NCI-H2171 (cell line): ENCODE measurements at places on chromosomes 3 and 15.

DNA sequence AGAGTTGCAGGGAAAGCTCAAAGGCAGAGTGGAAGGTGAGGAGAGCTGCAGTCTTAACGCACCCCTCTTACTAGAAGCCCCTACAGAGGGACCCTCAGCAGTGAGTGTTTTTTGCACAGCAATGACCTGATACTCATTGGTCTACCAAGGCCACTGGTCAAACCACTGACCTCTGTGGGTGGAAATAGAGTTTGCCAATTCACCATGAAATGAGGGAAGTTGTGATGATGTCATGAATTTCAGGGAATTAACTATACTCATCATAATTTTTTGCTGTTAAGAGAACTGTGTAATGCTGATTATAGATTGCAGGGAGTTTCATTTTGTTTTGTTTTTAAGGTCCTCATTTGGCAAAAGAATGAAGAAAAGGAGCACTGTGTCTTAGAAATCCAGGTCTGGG is 101.7 kb upstream of the SMAD3 start:
- no peak for DNase-seq

- no peak for DNase-seq
These were observed 22.7 kb downstream of the XXYLT1 start for GRCh38 chr3:195248281-195248680.

GRCh38 chr3:127173516-127174166 is 19.3 kb upstream of the PRR23E start:
- no peak for DNase-seq

DNA sequence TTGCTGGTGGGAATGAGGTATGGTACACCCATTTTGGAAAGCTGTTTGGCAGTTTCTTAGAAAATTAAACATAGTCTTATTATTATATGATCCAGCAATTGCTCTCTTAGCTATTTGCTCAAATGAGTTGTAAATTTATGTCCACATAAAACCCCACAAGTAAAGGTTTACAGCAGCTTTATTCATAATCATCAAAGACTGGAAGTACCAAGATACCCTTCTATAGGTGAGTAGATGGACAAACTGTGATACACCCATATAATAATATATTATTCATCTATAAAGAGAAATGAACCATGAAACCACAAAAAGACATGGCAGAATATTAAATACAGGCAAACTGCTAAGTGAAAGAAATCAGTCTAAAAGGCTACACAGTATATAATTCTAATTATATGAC is 344.7 kb upstream of the CDIN1 start:
- DNase-seq, result no peak

DNA sequence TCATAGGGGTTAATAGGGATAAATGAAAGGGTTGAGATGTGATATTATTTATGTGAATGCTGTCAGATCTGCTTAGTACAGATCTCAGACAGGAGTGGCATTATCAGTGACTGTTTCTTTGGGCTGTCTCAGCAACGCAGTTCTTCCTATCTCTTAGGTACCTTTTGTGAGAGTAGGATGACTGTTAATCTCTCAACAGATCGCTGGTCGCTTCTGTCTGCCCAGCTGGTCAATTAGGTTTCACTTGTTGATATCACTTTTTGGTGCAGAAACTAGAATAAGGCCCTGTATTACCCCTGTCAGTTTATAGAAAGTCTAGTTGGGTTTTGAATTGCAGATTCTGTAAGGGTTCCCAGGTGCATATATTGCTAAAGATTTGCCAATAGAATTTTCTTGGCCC is 16.5 kb downstream of the DIS3L start:
- DNase-seq, result no peak

DNA sequence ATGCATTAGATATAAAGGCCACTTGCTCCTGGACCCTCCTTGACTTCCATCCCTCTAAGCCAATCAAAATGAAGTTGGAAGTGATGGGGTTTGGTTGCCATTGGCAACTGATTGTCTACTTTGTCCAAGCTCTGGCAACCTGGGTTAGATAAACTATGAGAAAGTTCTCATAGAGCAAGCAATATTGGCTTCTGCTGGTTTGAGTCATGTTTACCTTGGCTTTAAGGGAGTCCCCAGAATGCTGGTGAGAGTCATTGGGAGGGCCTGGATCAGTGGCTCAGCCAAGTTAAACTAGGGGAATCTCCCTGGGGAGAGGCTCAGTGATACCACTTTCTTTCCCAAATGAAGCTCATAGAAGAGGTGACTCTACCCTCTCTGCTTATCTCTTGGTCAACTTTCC is 176.3 kb upstream of the ROPN1 start:
- no peak for DNase-seq

DNA sequence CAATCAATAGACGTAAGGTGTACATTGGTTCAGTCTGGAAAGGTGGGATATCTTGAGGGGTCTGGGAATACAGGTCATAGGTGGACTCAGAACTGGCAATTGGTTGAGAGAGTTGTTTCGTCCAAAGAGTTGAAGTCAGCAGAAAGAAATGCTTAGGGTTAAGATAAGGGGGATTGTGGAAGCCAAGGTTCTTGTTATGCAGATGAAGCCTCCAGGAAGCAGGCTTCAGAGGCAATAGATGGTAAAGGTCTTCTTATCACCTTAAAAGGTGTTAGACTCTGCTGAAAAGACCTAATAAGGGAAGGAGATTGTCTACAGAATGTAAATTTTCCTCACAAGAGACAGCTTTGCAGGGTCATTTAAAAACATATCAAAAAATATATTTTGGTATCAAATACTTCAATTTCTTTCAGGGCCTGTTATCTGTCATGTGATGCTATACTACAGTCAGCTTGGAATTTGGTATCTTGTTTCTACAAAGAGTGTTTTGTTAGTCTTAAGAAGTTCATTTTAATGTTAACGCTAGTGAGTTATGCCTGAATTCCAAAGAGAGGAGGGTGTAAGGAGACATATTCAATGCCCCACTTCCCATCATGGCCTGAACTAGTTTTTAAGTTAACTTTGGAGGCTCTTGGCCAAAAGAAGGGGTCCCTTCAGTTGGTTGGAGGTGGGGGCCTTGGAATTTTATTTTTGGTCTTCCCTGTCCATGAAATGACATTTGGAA is 378.2 kb upstream of the ROBO2 start:
- no peak for DNase-seq

- DNase-seq, result no peak
These were observed 29.8 kb downstream of the PLA1A start for GRCh38 chr3:119627461-119627860.

- DNase-seq, result no peak
These were observed 46.1 kb downstream of the C2CD4A start for GRCh38 chr15:62112616-62113593.

- no peak for DNase-seq
These were observed 147.1 kb downstream of the PGPEP1L start for GRCh38 chr15:98860281-98861041.

GRCh38 chr3:71708476-71709105 is 16.6 kb downstream of the EIF4E3 start:
- no peak for DNase-seq

GRCh38 chr15:89167267-89168176 is 53.9 kb downstream of the RLBP1 start:
- no peak for DNase-seq

- no peak for DNase-seq
These were observed 48.0 kb downstream of the TYRO3 start for GRCh38 chr15:41606997-41607396.

GRCh38 chr3:58704745-58705144 is 38.2 kb upstream of the FAM3D start:
- DNase-seq, result no peak

DNA sequence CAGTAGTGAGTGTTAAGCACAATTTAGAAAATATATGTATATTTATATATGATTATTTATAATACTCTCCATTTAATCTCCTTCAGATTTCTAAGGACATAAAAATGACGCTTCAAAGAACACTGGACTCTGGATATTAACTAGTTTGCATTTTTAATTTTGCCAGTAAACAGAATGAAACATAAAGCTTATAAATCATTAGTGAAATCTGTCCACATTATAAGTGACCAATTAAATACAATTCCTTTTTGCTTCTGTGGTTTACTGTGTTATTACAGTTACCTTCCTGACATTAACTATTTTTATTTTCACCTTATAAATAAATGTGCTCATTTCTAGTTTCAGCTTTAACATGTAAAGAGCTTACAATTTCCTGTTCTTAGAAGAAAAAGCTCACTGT is 1081.1 kb upstream of the EPHA6 start:
- no peak for DNase-seq

- no peak for DNase-seq
These were observed 27.8 kb upstream of the ATP13A3 start for GRCh38 chr3:194514626-194515025.

DNA sequence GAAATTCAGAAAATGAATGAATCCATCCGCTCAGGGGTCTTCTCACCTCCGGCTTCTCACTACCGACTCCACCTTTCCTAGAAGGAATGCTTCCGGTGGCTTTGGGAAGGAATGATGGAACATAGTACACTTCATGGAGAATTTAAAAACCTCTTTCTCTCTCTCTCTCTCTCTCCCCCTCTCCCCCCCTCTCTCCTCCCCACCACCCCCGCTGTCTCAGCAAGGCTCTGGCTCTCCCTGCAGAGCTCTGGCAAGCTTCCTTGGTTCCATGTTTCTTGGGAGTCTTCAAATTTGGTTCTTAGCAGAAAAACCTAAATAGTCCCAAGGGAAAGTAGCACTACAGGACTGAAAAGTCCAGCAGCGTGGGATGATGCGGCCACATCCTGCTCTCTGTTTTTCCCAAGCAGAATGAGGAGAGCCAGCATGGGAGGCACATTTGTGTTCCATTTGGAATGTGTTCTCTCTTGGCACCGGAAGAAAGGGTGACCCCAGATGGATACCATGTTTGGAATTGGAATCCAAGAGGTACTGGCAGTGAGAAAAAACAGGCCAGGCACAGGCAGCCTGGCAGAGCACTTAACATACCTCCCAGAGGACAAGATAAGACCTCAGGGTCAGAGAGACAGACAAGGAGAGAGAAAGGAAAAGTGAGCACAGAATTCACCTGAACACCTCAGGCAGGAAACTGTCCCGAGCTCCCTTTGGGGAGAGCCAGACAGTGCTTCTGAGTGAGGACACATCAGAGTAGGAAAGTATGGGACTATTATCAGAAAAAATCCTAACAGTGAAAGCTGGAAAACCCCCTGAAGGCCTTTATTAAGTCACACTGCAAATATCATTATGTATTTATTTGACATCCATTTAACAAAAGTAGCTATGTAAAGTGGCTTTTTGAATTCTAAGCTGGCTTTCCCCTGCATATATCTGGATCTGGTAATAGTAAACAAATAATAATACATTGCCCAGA is at the start of gene POPDC2:
TSS of gene POPDC2 (minus strand) at position 116 of the 967 bp plus-strand sequence. CDS start 166 bp downstream, outside the sequence.
- no peak for DNase-seq
